Tibial nerve (tissue), 4 donors: ENCODE measurements at places on chromosomes 5 and 9. TPM values are rescaled to one million over a fixed set of nuclear protein-coding genes. Genes with fewer than 3 reads are reported as not detected.

GRCh38 chr5:108148715-108149139 lies 233.2 kb downstream of the FBXL17 start:
- H3K4me3 ChIP-seq = no peak overlapping the region
- no peak for DNase-seq
- H3K4me1 ChIP-seq = no peaks in the 10 kb centered on the region
- no peaks in the 10 kb centered on the region for H3K27me3 ChIP-seq

DNA sequence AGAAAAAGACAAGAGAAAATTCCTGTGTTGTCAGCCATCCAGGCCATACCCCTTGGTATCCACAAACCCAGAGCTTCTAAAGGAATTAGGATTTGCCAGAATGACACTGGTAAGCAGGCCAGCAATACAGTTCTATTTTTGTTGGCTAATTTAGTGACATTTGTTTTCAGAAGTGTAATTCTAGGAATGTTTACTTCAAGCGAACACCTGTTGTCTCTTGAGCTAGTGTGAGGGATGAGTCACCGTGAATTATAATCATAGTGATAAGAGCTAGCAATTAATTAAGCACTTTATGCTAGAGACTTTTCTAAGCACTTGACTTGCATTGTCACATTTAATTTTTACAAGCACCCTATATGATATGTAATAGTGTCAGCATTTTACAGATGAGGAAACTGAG lies 99.2 kb downstream of the PRKACG start:
- no peaks in the 10 kb centered on the region for H3K27me3 ChIP-seq
- H3K4me1 ChIP-seq = no peaks in the 10 kb centered on the region
- no peak overlapping the region for H3K4me3 ChIP-seq
- no peak overlapping the region for H3K27ac ChIP-seq
- DNase-seq = no peak

GRCh38 chr5:139481122-139481533 lies 1.4 kb downstream of the STING1 start:
- peak overlapping the region; percentile 59 for H3K4me3 ChIP-seq
- H3K36me3 ChIP-seq = no peaks in the 10 kb centered on the region
- no peaks in the 10 kb centered on the region for H3K27me3 ChIP-seq
- peak overlapping the region; percentile 95 for H3K27ac ChIP-seq
- no peak for DNase-seq

SGCD gene
- 13.5 TPM for total RNA-seq

DNA sequence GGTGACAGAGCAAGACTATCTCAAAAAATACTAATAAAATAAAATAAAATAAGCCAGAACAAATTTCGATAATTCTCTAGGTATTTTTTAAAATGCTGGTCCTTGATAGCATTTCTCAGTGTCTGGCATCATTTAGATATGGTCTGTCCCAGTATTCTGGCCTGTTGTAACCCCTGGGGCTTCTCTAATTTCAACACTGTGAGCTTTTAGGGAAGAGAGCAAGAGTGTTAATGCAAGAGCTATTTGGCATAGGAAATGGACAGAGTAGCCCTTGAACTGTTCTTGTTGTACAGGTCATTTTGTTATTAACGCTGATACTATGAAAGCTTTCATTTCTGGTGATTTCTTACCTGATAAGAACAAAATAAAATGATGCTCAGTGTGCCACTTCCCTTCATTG lies 112.2 kb upstream of the ZNF608 start:
- no peaks in the 10 kb centered on the region for H3K36me3 ChIP-seq
- H3K4me1 ChIP-seq = no peaks in the 10 kb centered on the region
- no peaks in the 10 kb centered on the region for H3K27me3 ChIP-seq
- DNase-seq = no peak
- no peak overlapping the region for H3K27ac ChIP-seq

DNA sequence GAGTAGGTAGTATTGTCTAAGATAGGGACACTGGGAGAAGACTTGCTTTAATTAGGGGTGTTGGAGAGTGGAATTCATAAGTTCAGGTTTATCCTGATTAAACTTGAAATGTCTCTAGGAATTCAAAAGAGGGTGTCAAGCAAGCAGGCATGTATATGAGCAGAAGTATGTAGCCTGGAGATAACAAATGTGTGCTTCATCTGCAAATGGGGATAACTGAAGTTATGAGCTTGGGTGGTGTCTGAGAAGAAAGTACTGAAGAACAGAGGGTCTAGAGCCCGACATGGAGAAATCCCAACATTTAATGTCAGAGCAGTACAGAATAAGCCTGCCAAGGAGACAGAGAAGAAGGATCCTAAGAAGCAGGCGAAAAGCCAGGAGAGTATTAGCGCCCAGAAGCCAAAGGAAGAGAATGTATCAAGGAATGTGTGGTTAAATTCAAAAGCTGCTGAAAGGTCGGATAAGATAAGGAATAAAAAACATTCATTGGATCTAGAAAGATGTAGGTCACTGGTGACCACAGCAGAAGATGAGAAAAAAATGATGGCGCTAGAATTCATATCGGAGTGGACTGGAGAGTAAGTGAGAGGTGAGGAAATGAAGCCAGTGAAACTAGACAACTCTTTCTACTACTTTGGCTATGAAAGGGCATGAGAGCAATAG lies 401.5 kb upstream of the PIK3R1 start:
- no peak overlapping the region for H3K27ac ChIP-seq
- no peak overlapping the region for H3K4me3 ChIP-seq
- DNase-seq = no peak
- peaks cover 5% of the 10 kb centered on the region for H3K4me1 ChIP-seq
- H3K27me3 ChIP-seq = no peaks in the 10 kb centered on the region

DNA sequence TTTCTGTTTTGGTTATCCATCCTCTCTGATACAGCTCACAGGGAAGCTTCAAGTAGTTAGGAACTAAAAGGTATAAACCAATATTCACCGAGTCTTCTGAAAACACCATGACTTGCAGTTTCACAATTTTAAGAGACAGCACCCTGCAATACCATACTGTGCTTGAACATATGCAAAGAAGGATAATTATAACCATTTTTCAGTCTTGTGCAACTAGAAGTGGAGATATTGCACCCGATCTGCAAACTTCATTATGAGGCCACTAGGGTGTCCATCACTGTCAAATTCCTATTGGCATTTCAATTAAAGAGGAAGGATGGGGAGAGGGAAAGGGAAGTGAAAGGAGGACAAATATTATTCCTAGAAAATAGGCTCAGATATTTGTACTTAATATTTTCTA lies 32.4 kb upstream of the CEP120 start:
- no peak overlapping the region for H3K4me3 ChIP-seq
- no peaks in the 10 kb centered on the region for H3K4me1 ChIP-seq
- no peak overlapping the region for H3K27ac ChIP-seq
- no peaks in the 10 kb centered on the region for H3K27me3 ChIP-seq
- DNase-seq = no peak

CBY3 gene
- not detected for total RNA-seq

DNA sequence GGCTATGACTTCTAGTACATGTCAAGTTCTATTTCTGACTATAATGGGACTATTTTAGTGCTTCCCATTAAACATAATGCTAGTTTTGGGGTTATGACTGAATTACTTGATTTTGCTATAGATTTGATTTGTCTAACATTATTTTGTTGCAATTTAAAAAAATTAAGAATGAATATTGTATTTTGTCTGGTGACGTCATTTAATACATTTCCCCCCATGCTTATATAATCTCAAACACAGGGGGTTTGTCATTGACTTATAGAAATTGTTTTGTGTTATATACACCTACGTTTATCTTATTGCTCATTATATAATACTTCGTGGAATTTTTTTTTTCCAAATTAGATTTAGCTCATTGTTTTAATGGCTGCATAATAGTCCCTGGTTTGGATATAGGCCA lies 270.3 kb upstream of the VLDLR start:
- no peaks in the 10 kb centered on the region for H3K4me1 ChIP-seq
- H3K36me3 ChIP-seq = no peaks in the 10 kb centered on the region
- no peaks in the 10 kb centered on the region for H3K27me3 ChIP-seq
- no peak overlapping the region for H3K4me3 ChIP-seq
- DNase-seq = no peak
- no peak overlapping the region for H3K27ac ChIP-seq

DNA sequence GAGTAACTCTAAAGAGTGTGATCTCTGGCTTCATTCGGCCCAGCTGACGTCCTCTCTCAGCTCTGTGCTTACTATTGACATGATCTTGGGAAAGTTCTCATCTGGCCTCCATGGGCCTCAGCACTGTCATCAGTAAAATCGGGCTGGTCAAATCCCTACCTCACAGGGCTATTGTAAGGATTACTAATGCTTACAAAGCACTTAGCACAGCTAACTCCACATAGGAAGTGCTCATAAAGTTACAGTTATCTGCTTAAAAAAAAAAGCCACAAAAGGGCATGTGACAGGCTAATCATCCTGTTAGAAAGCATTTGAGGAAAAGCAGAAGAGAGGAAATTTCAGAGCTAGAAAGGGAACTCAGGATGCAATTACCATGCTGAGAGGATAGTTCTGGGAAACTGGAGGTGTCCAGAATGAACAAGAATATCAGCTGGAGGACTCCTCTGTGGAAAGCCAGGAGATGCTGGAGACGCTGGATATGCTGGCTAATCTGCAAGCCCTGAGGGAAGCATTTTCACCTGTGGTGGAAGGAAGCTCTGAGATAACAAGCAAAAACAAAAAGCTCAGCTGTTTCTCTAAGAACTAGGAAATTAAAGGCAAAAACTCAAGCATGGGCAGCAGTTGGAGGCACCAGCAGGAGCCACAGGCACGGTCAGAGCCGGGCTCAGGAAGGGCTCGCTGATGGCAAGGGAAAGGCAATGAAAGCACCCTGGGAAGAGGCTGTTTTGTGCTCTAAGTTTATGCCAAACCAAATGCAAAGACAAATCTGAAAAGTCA lies 4.4 kb upstream of the BHMT start:
- H3K36me3 ChIP-seq = no peaks in the 10 kb centered on the region
- H3K4me3 ChIP-seq = no peak overlapping the region
- H3K27ac ChIP-seq = no peak overlapping the region
- no peaks in the 10 kb centered on the region for H3K27me3 ChIP-seq

C5orf58 gene
- 1.5 TPM for total RNA-seq

KCNIP1 gene
- total RNA-seq = 4.8 TPM

PCDHB4 gene
- total RNA-seq = 14.5 TPM

- no peaks in the 10 kb centered on the region for H3K27me3 ChIP-seq
- H3K4me1 ChIP-seq = no peaks in the 10 kb centered on the region
- no peaks in the 10 kb centered on the region for H3K36me3 ChIP-seq
- H3K27ac ChIP-seq = no peak overlapping the region
Observed at GRCh38 chr5:74376187-74376586, 264.3 kb downstream of the ENC1 start.

DNA sequence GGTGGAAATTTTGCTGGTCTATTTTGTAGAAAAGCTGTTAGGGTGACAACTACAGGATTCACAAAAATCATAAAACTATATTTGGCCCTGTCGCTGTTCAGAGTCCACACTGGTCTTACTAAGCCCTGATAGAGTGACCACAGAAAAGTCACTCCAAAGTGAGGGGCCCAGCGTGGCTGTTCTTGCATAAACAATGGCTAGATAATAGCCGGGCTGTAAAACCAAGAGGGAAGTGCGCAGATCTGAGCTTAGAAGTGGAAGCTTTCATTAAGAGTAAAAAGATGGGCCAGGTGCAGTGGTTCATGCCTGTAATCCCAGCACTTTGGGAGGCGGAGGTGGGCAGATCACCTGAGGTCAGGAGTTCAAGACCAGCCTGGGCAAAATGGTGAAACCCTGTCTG lies 15.5 kb upstream of the CTSL start:
- no peak overlapping the region for H3K4me3 ChIP-seq
- H3K36me3 ChIP-seq = peaks cover 18% of the 10 kb centered on the region
- peaks cover 26% of the 10 kb centered on the region for H3K4me1 ChIP-seq
- no peak overlapping the region for H3K27ac ChIP-seq

TMEM252 gene
- not detected for total RNA-seq

LRRC19 gene
- not detected for total RNA-seq

DNA sequence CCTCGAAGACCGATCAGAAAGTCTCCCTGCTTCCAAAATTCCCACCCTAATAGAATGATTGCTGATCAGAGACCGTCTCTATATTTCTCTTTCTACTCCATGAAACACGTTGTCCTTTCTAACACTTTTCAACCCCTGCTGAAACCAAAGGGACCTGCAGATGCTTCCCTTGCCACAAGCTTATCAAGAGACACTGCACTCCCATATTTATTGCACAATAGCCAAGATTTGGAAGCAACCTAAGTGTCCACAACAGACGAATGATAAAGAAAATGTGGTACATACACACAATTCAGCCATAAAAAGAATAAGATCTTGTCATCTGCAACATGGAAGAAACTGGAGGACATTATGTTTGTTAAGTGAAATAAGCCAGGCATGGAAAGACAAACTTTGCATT lies 125.1 kb downstream of the FOXD1 start:
- no peaks in the 10 kb centered on the region for H3K27me3 ChIP-seq
- no peak for DNase-seq

FOXD4 gene
- total RNA-seq = not detected

- H3K36me3 ChIP-seq = no peaks in the 10 kb centered on the region
- H3K4me3 ChIP-seq = no peak overlapping the region
- no peaks in the 10 kb centered on the region for H3K4me1 ChIP-seq
- H3K27me3 ChIP-seq = no peaks in the 10 kb centered on the region
Observed at GRCh38 chr9:84778570-84778969, 109.0 kb downstream of the NTRK2 start.
